ENCODE measurements at places on chromosomes 11 and 22.

DNA sequence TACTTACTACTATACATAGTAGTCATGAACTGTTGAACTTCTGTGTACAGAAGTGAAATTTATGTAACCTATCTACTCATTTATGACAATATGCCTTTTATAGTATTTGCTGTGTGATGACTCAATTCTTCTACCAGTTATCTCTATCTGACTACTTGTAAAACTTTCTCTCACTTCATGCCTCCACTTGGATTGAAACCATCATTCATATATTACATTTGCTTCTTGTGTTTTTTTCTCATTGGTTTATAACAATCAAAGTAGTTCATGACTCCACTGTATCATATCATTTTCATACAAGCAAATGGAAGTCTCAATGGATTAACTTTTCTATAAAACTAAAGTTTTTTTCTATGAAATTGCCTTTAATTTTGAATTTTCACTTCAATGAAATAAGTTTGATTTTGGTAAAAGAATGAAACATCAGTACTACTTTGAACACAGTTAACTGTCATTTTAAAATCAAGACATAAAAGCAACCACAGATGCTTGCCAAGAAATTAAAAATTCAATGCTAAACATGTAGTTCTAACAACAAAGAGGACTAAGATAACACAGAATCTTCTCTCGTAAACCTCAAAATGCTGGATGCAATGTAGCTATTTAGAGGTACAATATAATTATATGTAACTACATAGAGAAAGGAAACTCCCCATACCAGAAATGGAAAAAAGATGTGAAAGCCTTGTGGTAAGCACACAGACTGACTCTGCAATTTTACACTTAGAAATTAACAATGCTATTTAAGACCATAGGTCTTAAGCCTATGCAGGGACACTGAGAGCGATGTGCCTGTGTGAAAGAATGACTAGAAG is 27.6 kb upstream of the EXPH5 start:
- DNase-seq = no peak

- no peak for DNase-seq
These were observed 496 bp downstream of the EHBP1L1 start for GRCh38 chr11:65576232-65576866.

DNA sequence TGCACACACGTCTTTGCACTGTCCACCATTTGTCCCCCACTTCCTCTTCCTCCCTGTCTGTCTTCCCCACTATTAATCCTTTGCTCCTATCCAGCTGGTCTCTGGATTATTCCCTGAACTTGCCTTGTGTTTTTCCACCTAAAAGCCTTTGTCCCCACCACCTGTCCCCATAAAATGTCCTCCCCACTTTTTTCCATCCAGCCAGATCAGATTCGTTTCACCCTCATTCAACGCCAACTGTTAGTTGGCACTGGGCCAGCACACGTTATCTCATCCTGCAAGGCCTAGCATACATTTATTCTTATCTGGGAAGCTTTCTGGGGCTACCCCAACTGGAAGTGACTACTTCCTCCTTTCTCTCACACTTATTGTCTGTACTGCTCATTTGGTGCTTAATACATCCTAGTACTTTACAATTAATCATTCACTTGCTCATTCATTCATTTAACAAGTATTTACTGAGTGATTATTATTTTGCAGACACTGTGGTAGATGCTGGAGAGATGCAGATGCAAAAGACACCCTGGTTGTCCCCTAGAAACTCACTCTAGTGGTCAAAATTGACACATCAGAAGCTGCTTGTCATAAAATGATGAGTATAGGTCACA is 96.2 kb downstream of the RASSF10 start:
- peak; percentile 75 for DNase-seq

DNA sequence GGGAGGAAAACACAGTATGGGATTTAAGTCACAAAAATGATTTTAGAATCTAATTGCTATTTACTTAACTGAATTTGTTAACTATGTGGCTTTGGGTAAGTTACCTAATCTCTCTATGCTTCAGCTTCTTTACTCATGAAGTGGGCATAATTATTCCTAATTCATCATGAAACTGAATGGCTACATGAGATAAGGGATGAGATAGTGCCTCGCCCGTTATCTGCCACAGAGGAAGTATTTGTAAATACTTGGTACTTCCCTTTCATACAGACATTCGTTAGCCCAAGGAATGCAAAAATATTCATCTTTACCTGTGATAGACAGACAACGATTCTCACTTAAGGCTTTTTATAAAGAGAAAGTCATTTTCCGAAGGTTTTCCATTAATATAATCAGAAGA is 221.2 kb upstream of the BLID start:
- no peak for DNase-seq

- peak; percentile 47 for DNase-seq
These were observed 1.6 kb upstream of the ELFN2 start for GRCh38 chr22:37428649-37429586.

- peak; percentile 85 for DNase-seq
These were observed 38.0 kb upstream of the TBCEL start for GRCh38 chr11:120985718-120986569.

GRCh38 chr11:45288339-45288738 is 2.2 kb upstream of the SYT13 start:
- no peak for DNase-seq

GRCh38 chr11:92728628-92729027 is 240.8 kb upstream of the MTNR1B start:
- no peak for DNase-seq

DNA sequence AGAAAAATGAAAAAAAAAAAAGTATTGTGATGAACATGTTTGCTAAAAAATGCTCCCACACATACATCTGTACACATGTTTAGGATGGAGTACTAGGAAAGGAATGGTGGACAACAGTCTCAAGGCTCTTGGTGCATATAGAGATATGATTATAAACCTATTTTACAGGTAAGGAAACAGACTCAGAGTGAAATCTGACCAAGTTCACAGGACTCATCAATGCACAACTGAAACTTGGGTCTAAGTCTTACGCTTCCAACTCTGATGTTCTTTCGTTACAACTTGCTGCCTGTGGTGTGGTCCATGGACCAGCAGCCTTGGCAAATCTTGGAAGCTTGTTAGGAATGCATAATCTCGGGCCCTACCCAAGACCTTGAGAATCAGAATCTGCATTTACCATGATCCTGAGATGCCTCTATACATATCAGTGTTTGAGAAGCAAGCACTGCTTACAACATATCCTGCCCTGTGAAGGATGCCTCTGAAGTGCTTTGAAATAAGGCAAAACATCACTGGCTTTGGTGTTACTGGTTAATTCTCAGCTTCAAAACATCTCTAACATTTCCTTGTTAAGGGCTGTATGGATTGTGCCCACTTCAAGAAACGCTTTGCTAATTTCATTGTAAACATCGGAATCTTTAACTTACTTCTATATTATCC is 39.9 kb upstream of the NUP160 start:
- no peak for DNase-seq

Data from stomach (tissue), 19 donors.